Cortex of kidney (tissue), 1 donor: ENCODE measurements at places on chromosomes 7 and 10.

GRCh38 chr10:78847485-78847884 lies 221.3 kb upstream of the ZMIZ1 start:
- no peak for DNase-seq

DNA sequence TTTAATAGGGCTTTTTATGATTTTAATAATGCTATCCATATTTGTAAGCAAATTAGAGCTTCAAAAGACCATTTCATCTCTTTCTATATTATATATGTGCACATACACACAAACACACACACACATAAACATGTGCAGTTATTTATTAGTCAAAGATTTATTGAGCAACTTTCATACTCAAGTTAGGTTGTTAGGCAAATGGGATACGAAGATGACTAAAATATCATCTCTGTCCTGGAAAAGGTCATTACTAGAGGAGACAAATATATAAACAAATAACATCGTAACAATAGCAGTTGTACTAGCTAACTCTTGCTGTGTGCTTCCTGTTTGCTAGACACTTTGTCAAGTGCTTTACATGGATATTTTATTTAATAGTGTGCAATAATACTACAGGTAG lies 307.9 kb downstream of the SNX13 start:
- no peak for DNase-seq

DNA sequence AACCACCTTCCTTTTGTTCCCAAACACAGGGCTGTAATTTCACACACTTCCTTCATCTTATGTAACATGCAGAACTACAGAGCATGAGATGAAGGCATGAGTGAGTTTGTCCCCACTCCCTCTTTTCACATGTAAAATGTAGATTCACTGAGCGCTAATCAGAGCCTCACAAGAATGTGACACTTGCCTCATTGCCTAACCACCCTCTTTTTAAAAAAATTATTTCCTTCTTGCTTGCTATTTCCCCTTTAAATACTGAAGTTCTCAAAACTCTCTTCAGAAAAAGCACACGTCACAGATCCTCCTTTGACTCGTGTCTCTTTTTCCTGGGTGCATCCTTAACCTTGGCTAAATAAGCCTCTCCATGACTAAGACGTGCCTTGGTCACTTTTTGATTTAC lies 121.2 kb upstream of the TARP start:
- DNase-seq, result no peak

GRCh38 chr7:117937049-117937752 lies 64.0 kb upstream of the CTTNBP2 start:
- DNase-seq, result no peak

GRCh38 chr7:158849768-158850544 lies 6.4 kb upstream of the DYNC2I1 start:
- DNase-seq, result no peak

GRCh38 chr10:103546401-103546800 lies 52.9 kb downstream of the NEURL1 start:
- DNase-seq, result no peak

- DNase-seq, result no peak
Observed at GRCh38 chr7:83941300-83941699, 253.3 kb downstream of the SEMA3A start.

DNA sequence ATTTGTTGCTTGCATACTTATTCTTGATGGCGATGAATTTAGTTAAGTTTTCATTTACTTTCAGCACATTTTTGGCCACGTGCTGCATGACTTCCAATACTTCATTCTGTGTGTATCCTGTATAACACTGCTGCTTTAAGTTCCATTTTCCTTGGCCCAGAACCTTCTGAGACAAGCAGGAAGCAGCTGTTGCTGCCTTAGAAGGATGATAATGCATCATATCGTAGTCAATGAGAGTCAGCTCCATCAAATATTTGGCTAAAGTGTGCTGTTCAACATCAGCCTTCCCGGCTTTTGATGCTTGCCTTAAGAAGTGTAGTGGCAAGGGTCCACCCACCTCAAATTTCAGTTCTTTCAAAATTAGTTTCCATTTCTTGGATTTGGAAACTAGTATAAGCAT lies 59.2 kb upstream of the GLCCI1 start:
- no peak for DNase-seq

- DNase-seq, result no peak
Observed at GRCh38 chr10:89352802-89353201, 25.0 kb downstream of the IFIT3 start.

GRCh38 chr7:51025668-51026067 lies 243.0 kb upstream of the GRB10 start:
- no peak for DNase-seq

GRCh38 chr10:112790030-112790429 lies 160.0 kb upstream of the TCF7L2 start:
- no peak for DNase-seq

DNA sequence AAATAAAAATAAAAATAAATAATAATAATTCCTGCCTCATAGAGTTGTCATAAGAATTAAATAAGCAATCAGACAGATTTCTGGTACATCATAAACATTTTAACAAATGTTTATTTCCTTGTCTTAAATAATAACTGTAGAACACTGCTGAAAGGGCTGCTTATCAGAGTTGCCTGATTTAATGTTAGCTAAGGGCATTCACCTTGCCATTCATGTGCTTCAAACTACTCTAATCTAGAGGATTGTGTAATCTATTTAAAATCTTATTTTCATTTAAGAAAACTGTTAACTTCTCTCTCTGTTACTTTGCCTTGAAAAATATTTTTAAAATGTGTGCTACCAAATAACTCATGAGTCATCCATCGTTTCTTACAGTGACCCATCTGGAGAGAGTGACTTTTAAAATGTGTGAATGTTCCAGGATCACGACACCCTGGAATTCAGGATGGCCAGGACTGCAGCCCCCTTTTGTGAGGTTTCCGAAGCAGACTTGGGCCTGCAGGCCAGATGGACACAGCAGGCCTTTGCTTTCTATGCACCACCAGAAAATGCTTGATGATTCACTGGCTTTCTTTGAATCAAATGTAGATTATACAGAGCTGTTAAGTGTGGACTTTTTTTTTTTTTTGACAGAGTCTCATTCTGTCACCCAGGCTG lies 109.1 kb upstream of the TNS3 start:
- DNase-seq, result no peak

- DNase-seq, result no peak
Observed at GRCh38 chr10:117626228-117626627, 83.7 kb downstream of the EMX2 start.

- no peak for DNase-seq
Observed at GRCh38 chr7:26813432-26813831, 51.0 kb downstream of the SKAP2 start.

- DNase-seq, result no peak
Observed at GRCh38 chr10:23362069-23362830, 17.7 kb upstream of the C10orf67 start.

- DNase-seq, result no peak
Observed at GRCh38 chr7:1313613-1314012, 80.9 kb downstream of the UNCX start.

GRCh38 chr7:111324228-111324627 lies 233.3 kb downstream of the LRRN3 start:
- DNase-seq, result no peak

GRCh38 chr10:75250934-75251333 lies 15.2 kb upstream of the COMTD1 start:
- no peak for DNase-seq

- DNase-seq, result no peak
Observed at GRCh38 chr10:52216852-52217251, 97.2 kb upstream of the DKK1 start.

DNA sequence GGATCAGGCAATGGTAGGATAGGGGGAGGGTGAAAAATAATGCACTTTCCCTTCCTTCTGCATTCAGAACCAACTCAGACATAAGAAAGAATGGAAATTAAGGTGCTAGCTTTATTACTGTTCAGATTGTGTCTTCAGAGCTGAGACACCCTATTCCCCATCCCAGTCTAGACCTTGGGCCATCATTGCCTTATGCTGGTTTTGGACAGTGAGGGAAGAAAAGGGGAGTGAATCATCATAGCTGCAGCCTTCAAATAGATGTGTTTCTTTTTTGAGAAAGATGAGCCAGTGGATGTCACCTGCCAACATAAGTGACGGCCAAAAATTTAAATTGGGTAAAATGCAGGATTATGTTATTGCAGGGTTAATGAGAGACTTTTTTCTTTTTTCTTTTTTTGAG lies 27.0 kb upstream of the TOMM7 start:
- no peak for DNase-seq

- no peak for DNase-seq
Observed at GRCh38 chr10:57168611-57169240, 807.7 kb upstream of the ZWINT start.

GRCh38 chr7:19009241-19009935 lies 108.0 kb downstream of the TWIST1 start:
- DNase-seq, result no peak

DNA sequence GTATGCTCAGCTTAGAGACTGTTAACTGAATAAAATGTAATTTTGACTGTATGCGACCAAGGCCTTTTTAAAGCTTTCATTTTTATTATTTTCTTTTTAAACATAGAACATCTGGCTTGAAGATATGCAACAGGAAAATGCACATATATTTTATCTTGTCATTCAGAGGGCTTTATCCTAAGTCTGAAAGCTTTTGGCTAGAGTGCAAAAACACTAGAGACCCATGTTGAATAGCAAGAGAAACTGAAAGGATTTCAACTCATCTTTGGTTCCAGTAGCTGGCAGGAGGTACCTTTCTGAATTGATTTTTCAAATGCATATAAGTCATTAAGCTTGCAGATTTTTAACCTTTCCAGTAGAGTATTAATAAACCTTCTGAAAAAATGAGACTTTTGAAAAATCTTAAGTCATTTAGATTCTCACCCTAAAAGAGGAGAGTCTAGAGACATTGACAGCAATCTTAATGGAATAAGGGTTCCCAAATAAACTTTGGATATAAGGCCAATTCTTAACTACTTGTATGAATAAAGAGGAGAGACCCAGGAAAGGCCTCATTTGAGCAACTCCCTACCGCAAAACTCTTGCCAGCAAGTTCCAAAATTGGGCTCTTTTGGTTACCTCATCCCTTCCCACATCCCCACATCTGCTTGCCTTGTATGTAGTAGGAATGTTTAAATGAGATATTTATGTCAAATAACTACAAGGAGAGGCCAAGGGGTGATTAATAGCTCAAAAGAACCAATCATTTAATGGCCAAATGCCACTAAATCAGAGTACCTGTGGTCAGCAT lies 454.4 kb downstream of the HTR7 start:
- DNase-seq, result no peak

GRCh38 chr7:132183781-132184380 lies 392.4 kb downstream of the PLXNA4 start:
- no peak for DNase-seq

DNA sequence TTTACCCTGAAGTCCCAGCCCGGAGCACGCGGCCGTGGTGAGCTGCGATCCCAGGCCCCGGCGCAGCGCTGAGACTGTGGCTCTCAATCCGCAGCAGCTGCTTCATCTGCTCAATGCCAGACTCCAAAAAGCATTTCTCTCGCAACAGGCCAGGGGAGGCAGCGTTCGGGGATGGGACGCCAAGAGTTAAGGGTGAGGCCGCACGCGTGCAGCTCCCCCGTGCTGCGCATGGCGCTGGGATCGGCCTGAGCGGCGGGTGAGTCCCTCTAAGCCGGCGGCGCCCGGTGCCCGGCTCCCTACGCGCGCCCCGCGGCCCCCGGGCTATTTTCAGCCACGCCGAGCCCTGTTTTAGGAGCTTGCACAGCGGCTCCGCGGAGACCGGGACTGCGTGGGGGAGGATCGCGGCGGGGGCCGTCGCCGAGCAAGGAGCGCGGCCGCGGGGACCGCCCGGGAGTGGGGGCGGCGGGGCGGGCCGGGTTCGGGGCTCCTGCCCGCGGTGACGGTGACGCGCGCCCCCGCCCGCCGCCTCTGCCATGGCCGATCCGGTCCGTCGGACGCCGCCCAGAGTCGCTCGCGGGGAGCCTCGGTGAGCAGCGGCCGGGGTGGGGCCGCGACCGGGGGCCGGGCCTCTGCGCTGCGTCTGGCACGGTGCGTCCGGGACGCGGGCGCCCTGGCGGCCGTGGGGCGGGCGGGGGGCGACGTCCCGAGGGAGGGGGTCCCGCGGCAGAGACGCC lies 29.4 kb upstream of the JAKMIP3 start:
- no peak for DNase-seq

GRCh38 chr10:71476228-71477011 lies 79.7 kb downstream of the CDH23 start:
- no peak for DNase-seq

DNA sequence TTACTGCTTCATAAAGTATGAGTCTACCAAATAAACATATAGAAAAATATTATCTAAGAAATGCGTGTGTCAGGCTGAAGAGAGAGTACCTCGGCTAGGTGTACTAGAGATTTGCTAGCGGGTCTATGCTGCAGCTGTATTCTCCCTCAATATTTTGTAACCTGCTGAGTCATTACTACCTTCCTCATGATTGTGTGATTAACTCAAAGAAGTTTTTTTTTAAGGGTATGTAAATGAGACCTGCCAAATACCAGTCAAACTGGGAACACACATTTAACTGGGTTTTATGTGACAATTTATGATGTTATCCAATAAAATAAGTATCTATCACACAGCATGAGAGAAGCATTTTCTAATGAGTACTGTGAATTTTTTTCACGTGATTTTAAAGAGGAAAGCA lies 180.4 kb downstream of the RNF133 start:
- DNase-seq, result no peak

- DNase-seq, result no peak
Observed at GRCh38 chr7:139704308-139704879, 73.4 kb downstream of the HIPK2 start.

- no peak for DNase-seq
Observed at GRCh38 chr10:24170199-24170598, 38.7 kb upstream of the KIAA1217 start.

GRCh38 chr10:118978316-118978997 lies 51.1 kb upstream of the NANOS1 start:
- no peak for DNase-seq

DNA sequence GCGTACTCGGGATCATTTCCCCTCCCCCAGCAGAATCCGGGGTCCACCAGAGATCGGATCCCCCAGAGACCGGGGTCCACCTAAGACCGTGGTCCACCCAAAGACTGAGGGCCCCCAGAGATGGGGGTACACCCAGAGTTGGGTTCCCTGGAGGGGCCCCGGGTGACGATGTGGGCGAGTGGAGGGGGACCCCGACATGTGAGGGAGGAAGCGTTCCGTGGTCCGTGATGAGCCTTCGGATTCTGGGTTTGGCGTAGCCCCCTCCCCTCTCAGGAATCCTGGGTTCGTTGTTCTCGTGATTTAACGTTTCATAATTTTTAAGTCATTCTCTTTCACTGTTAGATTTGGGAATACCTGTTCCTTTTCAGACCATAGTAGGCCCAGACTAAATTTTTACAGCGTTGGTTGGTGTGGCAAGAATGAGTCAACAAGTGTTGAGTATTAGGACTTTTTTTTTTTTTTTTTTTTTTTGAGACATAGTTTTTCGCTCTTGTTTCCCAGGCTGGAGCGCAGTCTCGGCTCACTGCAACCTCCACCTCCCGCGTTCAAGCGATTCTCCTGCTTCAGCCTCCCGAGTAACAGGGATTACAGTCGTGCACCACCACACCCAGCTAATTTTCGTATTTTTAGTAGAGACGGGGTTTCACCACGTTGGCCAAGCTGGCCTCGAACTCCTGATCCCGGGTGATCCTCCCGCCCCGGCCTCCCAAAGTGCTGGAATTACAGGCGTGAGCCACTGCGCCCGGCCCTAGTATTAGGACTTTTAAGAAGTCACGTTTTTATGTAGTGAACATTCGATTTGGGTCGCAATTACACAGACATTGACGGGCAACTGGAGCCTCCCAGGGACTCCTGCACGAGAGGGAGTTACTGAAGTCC lies 672 bp downstream of the GTPBP4 start:
- no peak for DNase-seq
